ENCODE measurements at places on chromosomes 5 and 9. TPM values are rescaled to one million over a fixed set of nuclear protein-coding genes. Genes with fewer than 3 reads are reported as not detected.

- DNase-seq, result no peak
Observed at GRCh38 chr5:146756546-146756945, 122.0 kb downstream of the PPP2R2B start.

Gene TSSK1B
- 0.29 TPM for total RNA-seq

- no peak for DNase-seq
Observed at GRCh38 chr5:35194635-35195471, 35.4 kb downstream of the PRLR start.

DNA sequence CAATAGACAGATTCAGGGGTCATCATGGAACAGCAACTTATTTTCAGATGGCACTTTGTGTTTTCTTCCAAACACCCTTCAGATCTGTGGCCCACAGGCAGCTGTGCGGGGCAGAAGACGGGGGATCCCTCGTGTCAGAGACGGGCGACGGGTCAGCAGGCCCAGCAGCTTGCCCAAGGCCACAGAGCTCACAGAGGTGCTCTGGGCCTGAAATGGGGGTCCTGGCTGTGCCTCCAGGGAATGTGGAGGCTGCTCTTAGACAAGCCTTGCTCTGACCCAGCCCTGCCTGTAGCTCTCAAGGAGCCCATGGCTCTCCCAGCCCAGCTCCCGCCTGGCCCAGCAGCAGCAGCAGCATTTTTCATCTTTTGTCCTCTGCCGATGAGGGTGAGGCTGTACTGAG is 40.9 kb upstream of the SARDH start:
- no peak for DNase-seq

GRCh38 chr5:176908675-176909368 is 9.7 kb upstream of the HK3 start:
- no peak for DNase-seq

GRCh38 chr9:135788576-135789300 is 86.8 kb downstream of the KCNT1 start:
- DNase-seq, result no peak

Gene TMEM215
- not detected for total RNA-seq

DNA sequence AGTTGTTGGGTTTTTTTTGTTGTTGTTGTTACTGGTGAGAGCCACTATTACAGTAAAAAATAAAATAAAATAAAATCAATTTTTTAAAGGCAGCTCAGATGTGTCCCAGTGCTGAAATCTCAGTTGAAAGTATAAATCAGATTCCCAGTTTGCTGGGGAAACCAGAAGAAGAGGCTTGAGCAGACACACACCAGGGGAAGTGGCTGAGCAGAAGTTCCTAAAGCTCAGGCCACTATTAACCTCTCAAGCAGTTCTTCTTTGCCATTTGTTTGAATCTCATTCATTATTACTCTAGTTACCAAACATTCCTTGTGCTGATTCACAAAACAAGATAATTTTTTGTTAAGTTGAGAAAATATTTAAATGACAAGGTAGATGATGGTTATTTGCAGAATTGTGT is 70.9 kb upstream of the ZSWIM6 start:
- DNase-seq, result no peak

GRCh38 chr5:51811883-51812471 is 428.7 kb downstream of the ISL1 start:
- no peak for DNase-seq

Gene ABCA1
- 34.1 TPM for total RNA-seq

DNA sequence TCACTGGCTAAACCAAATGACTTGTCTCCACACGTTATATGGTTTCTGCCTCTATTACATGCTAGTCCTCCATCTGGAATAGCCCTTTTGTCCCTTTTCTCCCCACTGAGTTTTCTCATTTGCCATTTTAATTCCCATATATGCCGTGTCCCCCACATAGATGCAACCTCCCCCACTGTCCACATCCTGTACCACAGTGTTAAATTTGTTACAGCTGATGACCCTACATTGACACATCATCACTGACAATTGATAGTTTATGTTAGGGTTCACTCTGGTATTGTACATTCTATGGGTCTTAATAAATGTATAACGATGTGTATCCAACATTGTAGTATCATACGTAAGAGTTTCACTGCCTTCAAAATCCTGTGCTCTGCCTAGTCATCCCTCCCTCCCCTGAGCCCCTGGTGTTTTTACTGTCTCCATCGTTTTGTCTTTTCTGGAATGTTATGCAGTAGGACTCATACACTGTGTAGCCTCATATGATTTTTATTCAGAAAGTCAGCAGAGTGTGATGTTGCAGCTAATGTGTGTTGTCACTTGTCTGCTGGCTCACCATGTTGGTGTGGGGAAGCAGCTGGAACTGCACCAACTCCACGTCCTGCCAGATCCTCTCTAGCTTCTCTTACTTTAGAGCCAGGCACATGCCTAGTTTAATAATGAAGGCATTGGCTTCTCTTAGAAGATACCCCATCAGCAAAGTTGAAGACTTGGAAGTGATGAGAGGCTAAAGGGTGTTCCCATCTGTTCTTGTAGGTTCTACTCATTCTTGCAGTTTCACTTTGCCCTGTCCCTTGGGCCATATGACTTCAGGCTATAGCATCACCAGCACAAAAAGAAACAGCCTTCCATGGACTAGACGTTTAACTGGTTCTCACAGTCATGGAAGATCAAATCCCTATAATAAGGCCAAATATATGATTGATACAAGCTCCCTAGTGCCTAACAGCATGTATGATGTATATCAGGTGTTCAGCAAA is 30.2 kb downstream of the LRRC70 start:
- DNase-seq, result no peak
